Astrocyte (in vitro differentiated cells and primary cell): ENCODE measurements at places on chromosomes 2 and 18.

DNA sequence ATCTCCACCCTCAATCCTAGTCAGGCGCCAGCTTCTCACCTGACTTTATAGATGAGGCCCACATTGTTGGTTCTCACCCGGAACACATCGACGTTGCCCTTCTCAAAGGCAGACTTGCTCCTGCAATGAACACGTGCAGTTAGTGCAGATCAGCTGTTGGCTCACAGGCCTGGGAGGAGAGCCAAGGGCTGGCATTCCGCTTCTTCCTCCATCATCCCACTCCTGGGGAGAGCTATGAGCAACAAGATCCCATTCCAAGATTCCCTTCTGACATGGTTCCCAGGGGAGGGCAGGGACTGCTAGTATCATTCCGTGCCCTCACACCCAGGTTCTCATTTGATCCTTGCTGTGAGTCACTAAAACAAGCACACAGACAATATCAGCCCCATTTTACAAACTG lies 15.1 kb downstream of the LOXHD1 start:
- no peak for DNase-seq

DNA sequence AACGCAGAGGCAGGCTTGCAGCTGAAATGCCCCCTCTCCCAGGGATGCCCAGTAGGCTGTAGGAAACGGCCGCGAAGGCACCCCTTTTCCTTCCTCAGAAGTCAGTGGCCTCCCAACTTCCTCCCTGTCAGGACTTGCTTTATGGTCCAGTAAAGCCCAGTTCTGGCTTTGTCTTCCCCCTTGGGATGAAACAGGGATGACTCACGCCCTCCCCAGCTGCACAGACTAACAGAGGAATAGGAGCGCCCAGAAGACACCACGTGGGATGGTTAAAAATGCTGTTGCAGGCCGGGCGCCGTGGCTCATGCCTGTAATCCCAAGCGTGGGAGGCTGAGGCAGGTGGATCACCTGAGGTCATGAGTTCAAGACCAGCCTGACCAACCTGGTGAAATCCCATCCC lies 6.9 kb downstream of the CREG2 start:
- DNase-seq, result peak; percentile 78

DNA sequence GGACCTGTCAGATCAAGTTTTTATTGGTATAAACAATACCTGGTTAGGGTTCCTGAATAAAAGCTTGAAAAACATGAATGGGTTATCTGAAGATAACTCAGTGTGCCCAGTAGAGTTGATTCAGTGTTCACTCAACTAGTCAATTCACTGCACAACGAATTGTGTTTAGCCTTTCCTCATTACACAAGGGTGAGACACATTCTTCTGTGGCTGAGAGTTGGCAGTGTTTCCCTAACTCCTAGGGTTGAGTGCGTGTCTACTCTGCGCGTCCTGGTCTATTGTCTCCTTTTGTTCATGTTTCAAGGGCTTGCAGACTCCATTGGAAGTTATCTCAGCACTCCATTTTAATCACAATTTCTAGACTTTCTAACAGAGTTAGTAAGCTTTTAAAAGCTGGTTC lies 32.8 kb upstream of the TMEM178A start:
- peak; percentile 98 for DNase-seq

DNA sequence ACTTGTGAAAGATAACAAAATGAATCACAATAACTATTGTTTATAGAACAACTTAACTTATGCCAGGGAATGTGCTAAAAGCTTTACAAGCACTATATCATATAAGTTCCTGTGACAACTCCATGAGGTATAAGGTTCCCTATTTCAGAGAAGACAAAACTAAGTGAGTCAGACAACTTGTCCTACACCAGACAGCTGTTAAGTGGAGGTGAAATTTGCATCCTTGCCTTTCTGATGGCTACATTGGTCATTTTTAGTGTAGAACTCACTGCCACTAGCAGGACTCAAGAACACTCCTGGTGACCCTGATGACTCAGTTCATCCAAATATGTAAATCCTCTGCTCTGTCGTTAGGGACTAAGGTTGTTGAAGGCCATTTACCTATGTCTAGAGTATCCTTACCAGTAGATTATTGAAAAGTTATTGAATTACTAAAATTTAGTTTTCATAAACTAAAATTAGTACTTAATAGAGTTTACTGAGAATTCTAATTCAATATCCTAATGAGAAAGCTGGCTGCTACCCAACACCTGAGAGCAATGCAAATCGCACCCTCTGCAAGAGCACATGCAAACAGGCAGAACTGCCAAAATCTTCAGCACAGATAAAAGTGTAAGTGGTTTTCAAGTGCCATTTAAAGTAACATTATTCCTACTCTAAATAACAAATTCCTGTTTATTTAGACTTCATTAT lies 636.2 kb downstream of the NRXN1 start:
- DNase-seq, result no peak

DNA sequence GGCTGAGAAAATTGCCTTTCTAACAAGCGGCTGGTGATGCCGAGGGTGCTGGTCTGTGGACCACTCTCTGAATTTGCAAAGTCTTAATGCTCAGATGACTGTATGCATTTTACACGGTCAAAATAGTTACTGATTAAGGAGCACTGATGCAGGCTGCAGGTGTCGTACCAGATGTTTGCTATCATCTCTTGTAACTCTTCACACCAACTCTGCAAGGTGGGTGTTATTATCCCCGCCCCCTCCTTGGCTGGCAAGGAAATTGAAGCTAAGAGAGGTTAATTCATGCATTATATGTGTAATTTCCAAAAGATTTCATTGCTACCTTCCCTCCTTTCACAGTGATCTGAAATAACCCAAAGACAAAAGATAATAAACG lies 13.0 kb upstream of the LBH start:
- no peak for DNase-seq

GRCh38 chr2:42573256-42573655 lies 4.8 kb downstream of the MTA3 start:
- no peak for DNase-seq

DNA sequence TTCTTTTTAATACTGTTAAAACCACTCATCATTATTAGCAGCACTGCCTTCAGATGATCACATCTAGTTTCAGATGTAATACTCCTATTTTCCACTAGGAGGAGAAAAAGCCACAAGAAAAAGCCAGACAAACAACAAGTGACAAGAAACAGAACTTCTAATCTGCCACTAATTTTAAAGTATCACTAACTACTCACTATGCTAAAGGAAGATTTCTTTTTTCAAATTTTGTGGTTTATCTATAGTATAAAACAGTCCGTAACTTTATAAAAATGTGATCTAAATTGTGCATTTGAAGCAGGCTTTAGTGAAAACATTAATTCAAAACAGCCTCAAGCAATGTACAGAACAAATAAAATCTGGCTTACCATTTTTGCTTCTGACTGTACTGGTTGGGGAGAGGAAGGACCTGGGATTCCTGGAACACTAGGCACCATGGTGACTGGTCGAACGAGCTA lies 56.8 kb downstream of the ATF2 start:
- DNase-seq, result peak; percentile 17

DNA sequence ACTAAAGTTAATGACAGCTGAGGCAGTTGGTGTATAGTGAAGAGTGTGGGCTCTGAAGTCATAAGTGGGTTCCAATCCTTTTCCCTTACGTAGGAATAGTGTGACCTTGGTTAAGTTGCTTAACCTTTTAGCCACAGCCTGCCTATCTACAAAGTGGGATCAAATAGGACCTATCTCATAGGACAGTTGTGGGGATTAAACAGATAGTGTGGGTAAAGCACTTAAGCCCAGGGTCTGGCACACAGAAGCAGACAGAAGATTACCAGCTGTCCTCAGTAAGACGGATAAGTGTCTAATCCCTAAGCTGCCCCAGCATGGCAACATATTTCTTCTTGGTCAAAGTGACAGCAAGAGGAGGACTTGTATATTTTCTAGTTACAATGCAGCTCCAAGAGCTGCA lies 28.2 kb downstream of the UBE2F start:
- DNase-seq, result no peak

- no peak for DNase-seq
These were observed 55.1 kb upstream of the LMAN1 start for GRCh38 chr18:59414111-59414653.

GRCh38 chr2:47946593-47946992 lies 40.3 kb upstream of the FBXO11 start:
- DNase-seq, result no peak

DNA sequence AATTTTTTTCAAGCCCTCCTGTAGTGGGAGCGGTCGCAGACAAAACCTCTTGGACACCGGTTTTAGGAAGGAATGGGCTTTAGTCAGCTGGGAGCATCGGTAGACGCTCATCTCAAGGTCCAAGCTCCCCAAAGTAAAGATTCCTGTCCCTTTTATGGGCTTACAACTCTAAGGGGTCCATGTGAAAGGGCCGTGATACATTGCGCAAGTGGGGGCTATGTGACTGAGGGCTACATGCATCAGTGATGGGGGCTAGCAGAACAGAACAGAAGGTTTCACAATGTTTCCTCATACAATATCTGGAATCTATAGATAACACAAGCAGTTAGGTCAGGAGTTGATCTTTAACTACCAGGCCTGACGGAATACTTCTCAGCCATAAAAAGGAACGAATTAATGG lies 62.5 kb downstream of the CAMKMT start:
- DNase-seq, result no peak

DNA sequence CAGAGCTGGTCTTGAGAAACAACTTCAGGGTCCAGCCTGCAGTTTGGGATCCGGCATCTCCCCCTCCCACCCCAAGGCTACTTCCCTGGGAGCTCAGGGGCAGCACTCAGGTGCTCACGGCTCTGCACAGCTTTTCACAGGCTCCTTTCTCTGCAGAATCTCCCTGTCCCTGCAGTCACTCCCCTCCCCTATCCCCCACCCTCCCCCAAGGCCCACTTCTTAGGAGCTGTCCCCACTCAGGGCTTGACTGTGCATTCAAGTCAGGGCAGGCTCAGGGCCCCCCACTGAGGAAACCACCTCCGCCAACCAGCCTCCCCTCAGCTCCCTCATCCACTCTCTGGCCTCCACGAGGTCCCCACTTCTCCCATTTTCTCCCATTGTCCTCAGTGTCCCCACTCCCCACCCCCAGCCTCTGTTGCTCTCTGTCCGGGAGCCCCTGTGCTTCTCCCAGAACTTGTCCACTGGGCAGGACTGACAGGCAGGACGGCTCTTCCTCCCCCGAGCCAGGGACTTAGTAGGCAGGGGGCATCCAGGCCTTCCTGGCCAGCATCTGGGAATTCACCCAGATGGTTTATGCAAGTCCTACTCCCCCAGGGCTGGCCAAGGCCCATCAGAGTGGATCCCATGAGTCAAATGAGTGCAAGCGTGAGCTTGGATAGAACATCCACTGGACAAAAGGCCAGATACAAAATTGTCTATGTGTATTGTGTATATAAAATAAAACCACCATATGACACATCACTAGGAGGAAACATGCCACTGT lies 7.6 kb downstream of the NMUR1 start:
- peak; percentile 6 for DNase-seq

GRCh38 chr18:56637711-56638231 lies 621 bp downstream of the TXNL1 start:
- no peak for DNase-seq

DNA sequence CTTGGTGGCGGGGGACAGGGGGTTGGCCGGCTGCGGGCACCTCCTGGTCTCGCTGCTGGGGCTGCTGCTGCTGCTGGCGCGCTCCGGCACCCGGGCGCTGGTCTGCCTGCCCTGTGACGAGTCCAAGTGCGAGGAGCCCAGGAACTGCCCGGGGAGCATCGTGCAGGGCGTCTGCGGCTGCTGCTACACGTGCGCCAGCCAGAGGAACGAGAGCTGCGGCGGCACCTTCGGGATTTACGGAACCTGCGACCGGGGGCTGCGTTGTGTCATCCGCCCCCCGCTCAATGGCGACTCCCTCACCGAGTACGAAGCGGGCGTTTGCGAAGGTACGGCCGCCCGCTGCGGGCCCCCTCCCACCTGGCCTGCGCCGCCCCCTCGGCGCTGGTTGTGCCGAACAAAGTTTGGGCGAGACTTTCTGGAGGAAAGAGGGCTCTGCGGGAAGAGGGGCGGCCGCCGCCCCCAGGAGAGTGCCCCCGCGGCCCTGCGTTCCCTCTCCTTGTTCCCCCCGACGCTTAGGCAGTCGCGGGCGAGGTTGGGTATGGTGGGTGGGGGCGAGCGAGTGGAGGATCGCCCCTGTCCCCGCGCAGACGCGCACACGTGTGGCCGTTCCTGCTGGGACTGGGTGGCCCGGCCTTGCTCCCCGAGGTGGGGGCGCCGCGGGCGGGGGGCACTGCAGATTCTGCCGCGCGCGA lies 866 bp downstream of the CRIM1 start:
- no peak for DNase-seq

DNA sequence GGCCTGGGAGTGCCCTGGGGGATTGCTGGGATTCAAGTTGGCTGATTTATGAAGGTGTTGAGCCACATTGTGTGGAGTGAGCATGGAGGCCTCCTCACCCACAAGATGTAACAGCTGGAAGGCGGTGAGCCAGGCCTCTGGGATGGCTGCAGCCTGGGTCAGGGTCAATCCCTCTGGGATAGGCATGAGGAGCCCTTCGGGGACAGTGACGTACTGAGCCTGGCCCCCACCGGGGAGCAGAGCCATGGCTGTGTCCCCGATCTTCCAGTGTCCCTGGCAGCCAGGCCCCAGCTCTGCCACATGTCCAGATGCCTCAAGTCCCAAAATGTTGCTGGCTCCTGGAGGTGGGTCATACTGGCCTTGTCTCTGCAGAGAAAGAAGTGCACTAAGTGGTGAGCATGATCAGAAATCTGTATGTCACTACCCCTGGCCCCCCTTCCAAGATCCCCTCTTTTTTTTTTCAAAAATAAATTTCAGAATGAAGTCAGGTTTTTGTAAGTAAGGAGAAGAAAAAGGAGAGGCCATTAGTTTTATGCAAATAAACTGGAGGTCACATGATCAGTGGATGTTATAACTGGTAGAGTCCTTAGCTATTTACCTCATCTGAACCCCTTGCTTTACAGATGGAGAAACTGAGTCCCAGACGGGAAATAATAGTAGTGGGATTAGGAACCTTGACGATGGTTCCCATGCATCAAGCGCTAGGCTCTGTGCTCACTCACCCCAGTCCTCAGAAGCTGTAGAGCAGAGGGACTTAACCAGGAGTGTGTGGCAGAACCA lies 1.7 kb downstream of the TP53I3 start:
- no peak for DNase-seq

GRCh38 chr2:186274936-186275575 lies 211.0 kb upstream of the ZC3H15 start:
- DNase-seq, result peak; percentile 88

- DNase-seq, result peak; percentile 42
These were observed 45.5 kb upstream of the SCN7A start for GRCh38 chr2:166539340-166540162.

DNA sequence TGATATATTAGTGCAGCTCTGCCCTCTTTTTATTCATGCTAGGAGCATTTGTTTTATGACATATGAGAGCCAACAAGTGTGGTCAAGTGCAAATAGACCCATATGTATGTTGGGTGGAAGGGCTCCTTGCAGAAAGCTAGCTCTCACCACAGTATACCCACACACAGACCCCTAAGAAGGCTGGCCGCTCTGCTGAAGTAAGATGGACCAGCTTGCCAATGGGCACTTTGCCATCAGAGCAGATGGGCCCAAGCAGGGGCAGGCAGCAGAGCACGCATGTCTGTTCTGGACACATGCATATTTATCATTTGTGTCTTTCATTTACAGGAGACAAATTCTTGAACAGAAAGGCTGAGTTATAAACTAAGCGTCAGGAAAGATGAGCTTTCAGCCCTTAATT lies 187.5 kb upstream of the DTNA start:
- no peak for DNase-seq
